A549 treated with CORT108297 at 1 μM for 4 hours (cell line): ENCODE measurements at places on chromosomes 16 and 17. TPM values are rescaled to one million over a fixed set of nuclear protein-coding genes. Genes with fewer than 3 reads are reported as not detected.

The KRT31 gene
- not detected in 5 replicates for total RNA-seq

The KRT9 gene
- total RNA-seq = not detected in 5 replicates

The CHAD gene
- total RNA-seq = not detected in 5 replicates

The TP53 gene
- 49.0 to 53.9 TPM (median 51.0 TPM) in 5 replicates for total RNA-seq

The HBA1 gene
- total RNA-seq = 0.78 to 1.9 TPM (median 1.1 TPM) in 5 replicates

The PLXDC1 gene
- 0.09 to 0.41 TPM (median 0.27 TPM) in 5 replicates for total RNA-seq

The OR1A1 gene
- total RNA-seq = not detected in 5 replicates

The CHST4 gene
- total RNA-seq = 0.05 to 0.13 TPM (median 0.08 TPM) in 4 of 5 replicates, not detected in the other

The C16orf46 gene
- 0.59 to 1.5 TPM (median 0.72 TPM) in 5 replicates for total RNA-seq

The C16orf96 gene
- total RNA-seq = 0.02 to 0.03 TPM in 2 of 5 replicates, not detected in the others

The APOBR gene
- 0.05 to 0.07 TPM (median 0.06 TPM) in 5 replicates for total RNA-seq

The PIK3R5 gene
- 0.05 to 0.11 TPM (median 0.10 TPM) in 3 of 5 replicates, not detected in the others for total RNA-seq

The RAB40C gene
- 13.6 to 21.0 TPM (median 19.8 TPM) in 5 replicates for total RNA-seq

The SDR42E2 gene
- not detected in 5 replicates for total RNA-seq

The TEKT1 gene
- total RNA-seq = 0.07 to 0.24 TPM (median 0.18 TPM) in 3 of 5 replicates, not detected in the others

The NEUROD2 gene
- total RNA-seq = 0.05 TPM in 1 of 5 replicates, not detected in the others

The CLEC19A gene
- 0.07 to 0.18 TPM (median 0.08 TPM) in 4 of 5 replicates, not detected in the other for total RNA-seq

The C16orf89 gene
- total RNA-seq = 0.22 TPM in 1 of 5 replicates, not detected in the others

The LLGL2 gene
- 15.6 to 30.3 TPM (median 29.1 TPM) in 5 replicates for total RNA-seq

The CDRT15L2 gene
- total RNA-seq = not detected in 5 replicates

The THOC6 gene
- 24.3 to 39.1 TPM (median 34.7 TPM) in 5 replicates for total RNA-seq

The ZFP90 gene
- 6.4 to 12.0 TPM (median 8.2 TPM) in 5 replicates for total RNA-seq

The C16orf74 gene
- 9.4 to 18.3 TPM (median 14.6 TPM) in 5 replicates for total RNA-seq

The MPV17L gene
- 3.9 to 4.6 TPM (median 4.3 TPM) in 5 replicates for total RNA-seq

The ENO3 gene
- 48.1 to 62.8 TPM (median 53.1 TPM) in 5 replicates for total RNA-seq

The ASPHD1 gene
- 16.3 to 30.7 TPM (median 27.0 TPM) in 5 replicates for total RNA-seq

The KPNB1 gene
- 266 to 415 TPM (median 309 TPM) in 5 replicates for total RNA-seq

The NXPH3 gene
- 0.23 to 0.37 TPM (median 0.31 TPM) in 5 replicates for total RNA-seq

The LGALS9B gene
- not detected in 5 replicates for total RNA-seq

The TMEM204 gene
- total RNA-seq = not detected in 5 replicates

The WIPI1 gene
- 6.8 to 10.4 TPM (median 9.3 TPM) in 5 replicates for total RNA-seq

The MAP2K4 gene
- 27.8 to 37.3 TPM (median 30.6 TPM) in 5 replicates for total RNA-seq

The CTRL gene
- 1.2 to 2.7 TPM (median 1.6 TPM) in 5 replicates for total RNA-seq

The KRT34 gene
- total RNA-seq = 0.12 to 0.50 TPM (median 0.32 TPM) in 5 replicates

The FBF1 gene
- total RNA-seq = 5.3 to 10.9 TPM (median 9.6 TPM) in 5 replicates

The PPP4C gene
- total RNA-seq = 130 to 155 TPM (median 149 TPM) in 5 replicates

The RNF227 gene
- 1.2 to 1.9 TPM (median 1.5 TPM) in 5 replicates for total RNA-seq

The GSG1L gene
- not detected in 5 replicates for total RNA-seq

The CES1 gene
- total RNA-seq = 30.1 to 44.8 TPM (median 35.0 TPM) in 5 replicates

The C17orf100 gene
- 2.4 to 3.3 TPM (median 3.0 TPM) in 5 replicates for total RNA-seq

The CSF3 gene
- 0.06 to 0.30 TPM (median 0.20 TPM) in 4 of 5 replicates, not detected in the other for total RNA-seq

The NPW gene
- total RNA-seq = 0.87 to 1.3 TPM (median 1.1 TPM) in 5 replicates

The EVPLL gene
- total RNA-seq = not detected in 5 replicates

The TMEM235 gene
- not detected in 5 replicates for total RNA-seq

The FN3K gene
- total RNA-seq = 6.7 to 8.2 TPM (median 7.9 TPM) in 5 replicates

The CRHR1 gene
- 0.13 to 0.16 TPM (median 0.14 TPM) in 3 of 5 replicates, not detected in the others for total RNA-seq

The ASPA gene
- total RNA-seq = not detected in 5 replicates

The KCNG4 gene
- total RNA-seq = not detected in 5 replicates

The SPATA22 gene
- total RNA-seq = not detected in 5 replicates

The TOX3 gene
- total RNA-seq = 0.21 to 0.38 TPM (median 0.31 TPM) in 5 replicates

The ZNF18 gene
- total RNA-seq = 4.5 to 5.1 TPM (median 4.8 TPM) in 5 replicates

The TBC1D3 gene
- total RNA-seq = not detected in 5 replicates
